Activated CD4-positive, alpha-beta T cell treated with anti-CD3 and anti-CD28 coated beads for 1 hour (primary cell): ENCODE measurements at places on chromosomes 11 and 22.

DNA sequence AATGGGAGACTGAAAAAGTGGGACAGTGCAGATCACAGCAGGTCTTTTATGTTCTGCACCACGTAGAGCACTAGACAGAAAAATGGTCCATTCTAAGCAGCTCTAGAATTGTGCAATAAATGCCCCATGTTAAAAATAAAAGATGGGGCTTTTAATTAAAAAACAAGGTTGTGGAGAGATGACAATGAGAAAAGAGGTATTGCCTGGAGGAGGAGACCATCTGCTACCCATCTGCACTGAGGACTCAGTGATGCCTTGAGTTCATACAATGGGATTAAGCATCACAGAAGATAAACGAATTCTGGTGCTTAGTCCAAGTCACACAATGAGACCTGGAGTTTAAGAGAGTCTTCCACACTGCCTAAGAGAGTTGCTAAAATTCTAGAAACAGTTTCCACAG lies 73.6 kb downstream of the PAK1 start:
- no peak for DNase-seq

DNA sequence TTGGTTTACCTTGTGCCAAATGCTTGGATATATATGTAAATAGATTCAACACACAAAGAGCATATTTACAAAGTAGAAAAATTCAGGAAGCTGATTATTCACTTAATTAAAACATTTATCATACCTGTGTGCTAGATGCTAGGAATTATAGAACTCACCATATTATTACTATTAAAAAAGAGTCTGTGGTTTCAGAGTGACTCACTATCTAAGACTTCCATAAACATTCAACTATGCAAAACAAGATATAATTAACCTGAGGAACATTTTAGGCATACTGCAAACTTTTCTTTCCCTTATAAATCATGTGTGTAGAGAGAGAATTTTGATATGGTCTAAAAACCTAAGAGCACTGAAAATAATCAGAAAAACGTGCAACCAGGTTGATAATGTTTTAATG lies 27.3 kb downstream of the CTSC start:
- no peak for DNase-seq

DNA sequence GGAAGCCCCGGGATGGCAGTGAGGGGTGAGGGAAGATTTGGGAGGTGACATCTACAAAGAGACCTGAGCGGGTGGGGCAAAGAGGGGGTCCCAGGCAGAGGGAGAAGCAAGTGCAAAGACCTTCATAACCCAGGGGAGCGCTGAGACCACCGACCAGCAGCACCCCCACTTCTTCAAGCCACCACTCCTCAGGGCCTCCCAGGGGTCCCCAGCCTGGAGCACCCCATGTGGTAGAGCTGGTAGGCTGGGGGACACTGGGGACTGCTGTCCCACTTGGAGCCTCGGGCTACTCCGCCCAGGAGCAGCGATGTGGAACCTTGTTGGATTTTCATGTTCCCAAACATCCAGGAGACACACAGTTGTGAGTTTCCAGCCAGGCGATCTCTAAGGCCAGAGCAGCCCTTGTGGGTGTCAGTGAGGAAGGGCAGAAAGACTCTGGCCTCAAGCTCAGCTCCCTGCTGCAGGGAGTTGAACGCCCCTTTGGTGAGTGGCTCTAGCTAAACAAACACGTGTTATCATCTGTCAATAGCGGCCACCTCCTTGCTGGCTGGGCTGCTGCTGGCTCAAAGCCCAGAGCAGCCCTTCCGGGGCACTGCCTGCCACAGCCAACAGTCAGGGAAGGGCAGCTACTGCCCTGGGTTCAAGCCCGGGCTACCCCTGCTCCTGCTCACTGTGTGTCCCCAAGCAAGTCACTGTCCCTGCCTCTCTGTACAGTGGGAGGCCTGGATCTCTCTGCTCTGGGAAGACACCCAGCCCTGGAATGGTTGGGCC lies 25.7 kb upstream of the CHKA start:
- DNase-seq, result no peak

GRCh38 chr11:95924414-95924760 lies 480 bp upstream of the MTMR2 start:
- DNase-seq, result no peak

DNA sequence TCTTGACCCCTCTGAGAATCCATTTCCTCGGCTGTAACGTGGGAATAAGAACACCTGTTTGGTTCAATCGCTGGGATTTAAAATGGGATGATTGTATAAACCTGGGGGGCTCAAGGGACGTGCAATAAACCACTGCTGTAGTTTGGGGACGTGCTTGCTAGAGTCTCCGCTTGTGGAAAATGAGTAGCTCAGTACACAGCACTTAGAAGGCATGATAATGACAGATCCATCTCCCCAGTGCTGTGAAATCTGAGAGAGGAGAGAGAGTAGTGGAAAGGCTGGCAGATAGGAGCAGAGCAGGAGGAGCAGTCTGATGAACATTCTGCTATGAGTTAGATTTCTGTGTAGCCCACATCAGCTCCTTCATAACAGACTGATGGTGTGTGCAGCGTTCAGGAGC lies 256.5 kb downstream of the MN1 start:
- DNase-seq, result no peak

DNA sequence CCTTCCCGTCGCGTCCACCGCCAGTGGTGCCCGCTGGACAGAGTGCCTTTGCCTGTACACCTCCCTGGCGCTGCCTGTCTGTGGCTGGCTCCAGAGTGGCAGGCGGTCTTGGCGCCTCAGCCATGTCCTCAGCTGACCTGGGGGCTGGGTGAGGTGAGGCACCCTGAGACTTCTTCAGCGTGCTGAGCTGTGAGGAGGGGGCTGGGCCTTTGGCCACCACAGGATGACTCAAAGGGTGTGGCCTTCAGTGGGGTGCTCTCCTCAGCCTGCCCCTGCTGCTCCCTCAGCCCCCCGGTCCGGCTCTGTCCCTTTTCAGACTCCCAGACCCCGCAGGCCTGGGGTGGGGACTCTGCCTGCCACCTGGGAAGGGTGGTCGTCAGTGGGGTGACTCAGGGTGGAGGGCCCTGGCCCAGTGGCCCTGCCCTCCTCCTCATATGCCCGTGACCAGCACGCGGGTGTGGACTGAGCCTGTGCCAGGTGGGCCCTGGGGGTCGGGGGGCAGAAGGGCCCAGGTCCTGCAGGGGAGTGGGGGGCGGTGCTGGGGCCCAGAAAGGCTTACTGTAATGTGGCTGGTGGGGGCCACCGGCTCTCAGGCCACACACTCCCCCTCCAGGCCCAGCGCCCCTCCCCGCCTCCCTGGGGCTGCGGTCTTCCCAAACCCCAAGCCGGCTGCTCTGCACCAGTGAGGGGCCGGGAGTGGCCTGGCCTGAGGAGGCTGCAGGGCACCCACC lies 15.9 kb downstream of the CRELD2 start:
- no peak for DNase-seq

- DNase-seq, result no peak
These were observed 28.7 kb downstream of the TMEM184B start for GRCh38 chr22:38244106-38244505.

- no peak for DNase-seq
These were observed 203.1 kb upstream of the BLID start for GRCh38 chr11:122319085-122319484.

DNA sequence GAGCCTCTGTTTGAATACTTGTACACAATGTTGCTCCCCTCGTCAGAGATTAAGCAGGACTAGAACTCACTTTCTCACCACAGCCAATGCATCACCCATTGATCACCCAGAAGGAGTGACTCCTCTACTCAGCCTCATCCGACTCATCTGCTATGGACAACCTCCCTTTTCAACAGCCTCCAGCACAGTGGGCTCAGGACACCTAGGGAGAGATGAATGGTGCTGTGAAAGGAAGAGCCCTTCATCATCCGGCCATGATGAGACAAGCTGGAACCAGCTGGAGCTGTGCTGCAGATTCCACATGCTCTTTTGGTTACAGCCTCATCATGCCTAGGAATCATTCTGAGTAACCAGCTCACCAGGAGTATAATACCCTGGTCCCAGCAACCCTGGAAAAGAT lies 15.5 kb downstream of the C11orf91 start:
- DNase-seq, result no peak

- no peak for DNase-seq
These were observed 99.4 kb downstream of the ETS1 start for GRCh38 chr11:128487978-128488377.

GRCh38 chr11:62345861-62346260 lies 8.6 kb downstream of the ASRGL1 start:
- no peak for DNase-seq

DNA sequence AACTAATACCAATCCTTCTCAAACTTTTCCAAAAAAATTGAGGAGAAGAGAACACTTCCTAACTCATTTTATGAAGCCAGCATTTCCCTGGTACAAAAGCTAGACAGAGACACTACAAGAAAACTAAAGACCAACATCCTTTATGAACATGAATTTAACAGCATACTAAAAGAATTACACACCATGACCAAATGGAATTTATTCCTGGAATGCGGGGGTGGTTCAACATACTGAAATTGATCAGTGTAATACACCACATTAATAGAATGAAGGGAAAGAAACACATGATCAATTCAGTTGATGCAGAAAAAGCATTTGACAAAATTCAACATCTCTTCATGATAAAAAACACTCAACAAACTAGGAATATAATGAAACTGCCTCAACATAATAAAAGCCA lies 148.1 kb downstream of the WNT7B start:
- DNase-seq, result no peak

GRCh38 chr11:117835576-117835975 lies 11.0 kb upstream of the FXYD2 start:
- no peak for DNase-seq

DNA sequence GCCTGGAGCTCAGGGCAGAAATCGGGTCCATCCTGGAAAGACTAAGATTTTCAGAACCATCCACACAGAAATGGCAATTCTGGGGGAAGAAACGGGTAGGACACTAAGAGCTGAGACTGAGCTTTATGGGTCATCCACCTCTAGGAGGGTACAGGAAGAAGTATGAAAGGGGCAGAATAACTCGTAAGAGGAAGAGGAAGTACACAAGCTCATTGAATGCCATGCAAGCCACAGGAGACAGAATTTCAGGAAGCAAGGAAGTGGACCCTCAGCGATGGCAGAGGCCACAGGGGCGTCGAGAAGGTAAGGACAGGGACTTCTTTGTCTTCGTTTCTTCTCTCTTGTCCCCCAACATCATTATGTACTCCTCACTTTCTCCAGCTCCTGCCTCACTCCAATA lies 169.6 kb downstream of the MAML2 start:
- DNase-seq, result no peak

GRCh38 chr22:36194971-36195370 lies 6.6 kb downstream of the APOL4 start:
- peak; percentile 20 for DNase-seq

GRCh38 chr11:28048812-28049211 lies 59.1 kb downstream of the KIF18A start:
- DNase-seq, result no peak

DNA sequence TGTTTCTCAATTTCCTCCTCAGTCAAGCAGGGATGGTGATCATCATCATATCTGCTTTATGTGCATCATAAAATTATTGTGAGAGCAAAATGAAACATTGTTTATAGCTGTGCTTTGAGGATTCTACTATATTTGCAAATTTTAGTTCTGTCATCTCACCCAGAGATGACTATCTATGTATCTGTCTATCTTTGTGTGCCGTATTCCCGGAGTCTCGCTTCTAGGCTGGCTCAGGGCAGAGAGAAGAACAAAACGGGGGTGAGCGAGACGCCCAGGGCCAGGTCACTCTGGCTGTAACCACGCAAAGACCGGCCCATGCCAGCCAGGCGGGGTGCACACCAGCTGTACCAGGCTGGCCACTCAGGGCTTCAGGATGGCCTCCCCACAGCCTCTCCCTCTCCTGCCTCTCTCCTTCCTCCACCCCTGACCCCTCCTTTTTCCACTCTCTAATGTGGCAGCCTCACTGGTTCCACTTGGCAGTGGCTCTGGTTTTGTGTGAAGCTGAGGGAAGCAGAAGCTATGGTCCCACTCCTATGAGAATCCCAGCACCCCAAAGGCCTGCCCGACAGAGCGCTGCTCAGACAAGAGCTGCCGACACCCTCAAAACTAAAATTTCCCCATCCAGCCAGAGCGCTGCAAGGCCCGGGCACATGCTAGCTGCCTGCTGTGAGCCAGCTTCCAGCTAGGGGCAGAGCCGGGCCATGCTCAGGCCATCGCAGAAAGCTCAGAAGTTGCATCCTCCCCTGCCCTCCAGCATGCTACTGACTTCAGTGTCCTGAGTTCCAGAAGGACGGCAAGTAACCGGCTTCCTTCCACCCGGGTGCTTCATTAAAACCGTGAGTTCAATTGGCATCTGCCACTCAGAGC lies 139.5 kb upstream of the TBCEL start:
- DNase-seq, result no peak

GRCh38 chr22:31895411-31896123 lies 48.8 kb upstream of the YWHAH start:
- no peak for DNase-seq

DNA sequence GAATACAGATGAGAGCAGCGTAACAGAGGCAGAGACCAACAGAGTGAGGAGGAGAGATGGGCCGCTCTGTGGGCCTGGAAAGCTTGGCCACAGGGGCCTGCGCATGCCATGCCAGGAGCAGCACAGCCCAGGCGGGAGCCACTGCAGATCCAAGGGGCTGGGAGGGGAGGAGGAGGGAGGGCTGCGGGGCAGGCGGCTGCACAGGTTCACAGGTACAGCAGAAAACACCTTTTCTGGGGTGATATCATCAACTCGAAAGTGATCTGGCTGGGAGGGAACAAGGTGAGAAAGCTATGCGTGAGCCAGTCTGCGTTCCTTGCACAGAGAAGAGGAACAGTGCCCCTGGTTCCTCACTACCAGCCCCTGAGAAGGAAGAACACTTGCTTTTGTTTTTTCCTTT lies 14.8 kb downstream of the VPS37C start:
- no peak for DNase-seq

DNA sequence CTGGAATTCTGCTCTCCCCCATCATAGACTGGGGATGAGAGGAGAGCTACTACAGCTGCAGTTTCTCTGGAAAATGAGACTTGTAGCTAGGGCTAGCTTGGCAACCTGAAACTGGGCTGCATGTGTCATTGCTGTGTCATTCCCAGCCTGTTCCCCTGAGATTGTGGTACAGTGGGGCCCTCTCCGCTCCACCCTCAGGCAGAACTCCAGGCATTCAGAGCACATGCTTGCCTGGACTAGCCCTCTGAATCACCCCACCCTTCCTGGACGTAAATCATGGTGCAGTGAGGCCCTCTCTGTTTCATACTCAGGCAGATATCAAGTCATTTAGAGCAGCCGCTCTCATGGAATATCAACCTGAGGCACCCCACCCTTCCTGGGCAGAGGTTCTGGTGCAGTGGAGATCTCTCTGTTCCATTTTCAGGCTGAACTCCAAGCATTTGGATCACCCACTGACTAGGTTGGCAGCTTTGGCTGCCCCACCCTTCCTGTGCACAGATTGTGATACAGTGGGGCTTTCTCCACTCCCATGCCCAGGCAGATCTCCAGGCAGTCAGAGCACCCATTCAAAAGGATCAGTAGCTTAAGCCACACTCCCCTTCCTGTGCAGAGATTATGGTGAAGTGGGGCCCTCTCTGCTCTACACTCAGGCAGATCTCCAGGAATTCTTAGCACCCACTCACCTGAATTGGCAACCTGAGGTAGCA lies 274.4 kb downstream of the C11orf87 start:
- DNase-seq, result no peak

- DNase-seq, result no peak
These were observed 12.6 kb upstream of the WDR74 start for GRCh38 chr11:62851807-62852522.

GRCh38 chr11:33259869-33260268 lies 2.7 kb downstream of the HIPK3 start:
- DNase-seq, result no peak

- no peak for DNase-seq
These were observed 17.6 kb downstream of the IL17REL start for GRCh38 chr22:49995041-49995360.

GRCh38 chr11:15773476-15774387 lies 582.6 kb downstream of the SOX6 start:
- DNase-seq, result no peak

GRCh38 chr11:46489656-46490560 lies 98.3 kb upstream of the CHRM4 start:
- DNase-seq, result no peak
